ENCODE measurements at places on chromosomes 4 and X.

- DNase-seq = no peak
- no peaks in the 10 kb centered on the region for H3K27me3 ChIP-seq
- no peak overlapping the region for H3K27ac ChIP-seq
- no peaks in the 10 kb centered on the region for H3K36me3 ChIP-seq
- H3K4me3 ChIP-seq = no peak overlapping the region
Observed at GRCh38 chr4:14877246-14878225, 124.7 kb upstream of the CPEB2 start.

DNA sequence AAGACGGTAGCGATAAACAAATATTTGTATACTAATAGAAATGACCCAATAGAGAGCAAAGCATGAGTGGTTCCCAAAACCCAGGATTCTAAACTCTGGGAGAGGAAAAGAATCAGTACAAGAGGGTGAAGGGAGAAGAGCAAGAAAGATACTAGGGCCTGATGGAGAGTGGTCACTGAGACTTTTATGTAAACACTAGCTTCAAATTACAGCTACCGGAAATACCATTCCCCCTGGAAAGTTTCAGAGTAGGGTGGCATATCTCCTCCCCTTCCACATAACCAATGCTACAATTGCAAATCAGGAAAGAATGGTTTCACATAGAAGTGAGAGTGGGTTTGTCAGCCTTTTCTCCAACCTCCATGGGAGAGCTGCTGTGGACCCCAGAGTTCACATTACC, 77.1 kb downstream of the EIF4E start:
- H3K36me3 ChIP-seq = no peaks in the 10 kb centered on the region
- H3K4me3 ChIP-seq = no peak overlapping the region
- DNase-seq = no peak

- no peak overlapping the region for H3K4me3 ChIP-seq
- H3K27me3 ChIP-seq = no peaks in the 10 kb centered on the region
- H3K27ac ChIP-seq = no peak overlapping the region
- peaks cover 4% of the 10 kb centered on the region for H3K4me1 ChIP-seq
- no peak for DNase-seq
Observed at GRCh38 chr4:20337261-20337664, 85.6 kb downstream of the SLIT2 start.

- peaks cover 24% of the 10 kb centered on the region for H3K4me1 ChIP-seq
- peaks cover 69% of the 10 kb centered on the region for H3K27me3 ChIP-seq
- no peak overlapping the region for H3K27ac ChIP-seq
- no peaks in the 10 kb centered on the region for H3K36me3 ChIP-seq
- DNase-seq = no peak
- no peak overlapping the region for H3K4me3 ChIP-seq
Observed at GRCh38 chr4:791252-791897, 34.6 kb downstream of the CPLX1 start.

DNA sequence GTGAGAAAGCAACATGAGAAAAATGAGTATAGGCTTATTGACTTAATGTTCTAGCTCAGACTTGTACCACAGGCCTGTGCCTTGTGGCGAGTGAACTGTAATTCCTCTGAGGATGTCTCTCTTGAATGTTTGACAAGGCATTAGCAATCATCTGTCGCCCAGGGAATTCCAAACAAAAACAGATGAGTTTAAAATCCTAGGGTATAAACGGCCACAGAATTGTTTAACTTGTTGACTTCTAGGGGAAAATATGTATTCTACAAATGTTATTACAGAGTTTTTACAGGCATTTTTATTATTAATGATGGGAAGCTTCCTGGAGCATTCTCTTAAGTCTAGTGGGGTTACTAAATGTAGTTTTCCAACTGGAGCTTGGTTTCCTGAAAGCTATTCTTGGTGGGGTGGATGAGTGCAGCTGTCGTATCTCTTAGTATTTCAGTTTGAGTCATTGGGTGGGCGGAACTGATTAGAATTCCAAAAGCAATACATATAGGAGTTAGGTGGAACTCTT, 40.6 kb downstream of the ARHGAP10 start:
- no peaks in the 10 kb centered on the region for H3K4me1 ChIP-seq
- H3K27me3 ChIP-seq = no peaks in the 10 kb centered on the region
- H3K27ac ChIP-seq = no peak overlapping the region
- H3K4me3 ChIP-seq = no peak overlapping the region
- DNase-seq = no peak

DNA sequence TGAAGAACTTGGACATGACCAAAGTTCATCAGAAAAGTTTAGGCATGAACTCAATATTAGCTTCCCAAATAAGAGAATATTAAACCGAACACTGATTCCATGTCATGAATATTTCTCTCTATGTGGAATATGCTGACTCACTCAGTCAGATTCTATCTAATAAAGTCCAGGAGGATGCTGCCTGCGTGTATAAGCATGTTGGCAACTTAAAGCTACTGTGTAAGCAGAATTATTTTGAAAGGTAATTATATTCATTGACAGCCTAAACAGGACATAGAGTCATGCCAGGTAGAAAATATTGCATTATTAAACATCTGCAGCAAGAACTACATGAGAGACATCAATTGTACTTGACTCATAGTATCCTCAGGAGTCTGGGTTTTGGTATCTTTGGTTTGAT, 367.9 kb upstream of the SPOCK3 start:
- no peaks in the 10 kb centered on the region for H3K4me1 ChIP-seq
- no peak overlapping the region for H3K4me3 ChIP-seq
- H3K36me3 ChIP-seq = no peaks in the 10 kb centered on the region
- H3K27me3 ChIP-seq = no peaks in the 10 kb centered on the region
- DNase-seq = no peak

GRCh38 chr4:650461-650860, 23.6 kb downstream of the ATP5ME start:
- H3K27me3 ChIP-seq = no peaks in the 10 kb centered on the region
- no peaks in the 10 kb centered on the region for H3K36me3 ChIP-seq
- DNase-seq = no peak

DNA sequence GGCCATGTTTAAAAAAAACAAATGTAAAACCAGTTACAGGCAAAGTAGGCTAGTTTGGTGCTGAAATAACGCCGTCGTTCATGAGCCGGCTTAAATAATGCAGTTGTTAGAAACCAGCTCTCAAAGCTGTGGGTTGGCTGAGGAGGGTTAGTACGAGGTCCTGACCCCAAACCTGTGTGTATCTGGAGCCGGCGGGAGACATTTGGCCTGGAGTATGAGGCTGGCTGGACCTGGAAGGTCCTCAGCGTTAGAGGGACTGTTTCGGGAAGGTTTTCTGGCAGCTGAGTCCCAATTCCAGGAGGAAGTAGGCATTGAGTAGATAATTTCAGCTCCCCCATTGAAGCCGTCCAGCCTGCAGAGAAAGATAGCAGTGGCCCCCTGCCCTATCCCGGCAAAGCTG, 73.4 kb upstream of the PPP2R3B start:
- peaks cover 9% of the 10 kb centered on the region for H3K4me1 ChIP-seq
- DNase-seq = no peak
- no peak overlapping the region for H3K4me3 ChIP-seq

GRCh38 chr4:145380123-145380522, 101.5 kb upstream of the SMAD1 start:
- H3K36me3 ChIP-seq = no peaks in the 10 kb centered on the region
- no peaks in the 10 kb centered on the region for H3K27me3 ChIP-seq
- no peak for DNase-seq
- no peaks in the 10 kb centered on the region for H3K4me1 ChIP-seq

- H3K27ac ChIP-seq = no peak overlapping the region
- no peaks in the 10 kb centered on the region for H3K27me3 ChIP-seq
- no peaks in the 10 kb centered on the region for H3K36me3 ChIP-seq
- DNase-seq = no peak
Observed at GRCh38 chrX:55867181-55867651, 149.7 kb downstream of the RRAGB start.

DNA sequence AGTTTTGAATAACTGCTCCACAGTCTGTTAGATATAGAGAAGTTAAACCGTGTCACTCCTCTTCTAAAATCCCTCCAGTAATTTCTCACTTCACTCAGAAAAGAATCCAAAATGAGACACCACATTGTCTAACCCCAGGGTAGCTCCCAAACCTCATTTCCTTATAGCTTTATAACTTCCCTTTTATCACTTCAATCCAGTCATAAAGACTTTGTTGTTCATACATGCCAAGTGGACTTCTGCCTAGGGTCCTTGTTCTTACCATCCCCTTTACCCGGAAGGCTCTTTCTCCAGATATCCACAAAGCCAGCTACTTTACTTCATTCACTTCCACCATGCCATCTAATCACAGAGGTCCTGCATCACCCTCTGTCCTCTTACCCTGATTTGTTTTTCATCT, 156.2 kb downstream of the GABRB1 start:
- no peaks in the 10 kb centered on the region for H3K4me1 ChIP-seq
- no peak for DNase-seq
- H3K27me3 ChIP-seq = no peaks in the 10 kb centered on the region
- H3K4me3 ChIP-seq = no peak overlapping the region

DNA sequence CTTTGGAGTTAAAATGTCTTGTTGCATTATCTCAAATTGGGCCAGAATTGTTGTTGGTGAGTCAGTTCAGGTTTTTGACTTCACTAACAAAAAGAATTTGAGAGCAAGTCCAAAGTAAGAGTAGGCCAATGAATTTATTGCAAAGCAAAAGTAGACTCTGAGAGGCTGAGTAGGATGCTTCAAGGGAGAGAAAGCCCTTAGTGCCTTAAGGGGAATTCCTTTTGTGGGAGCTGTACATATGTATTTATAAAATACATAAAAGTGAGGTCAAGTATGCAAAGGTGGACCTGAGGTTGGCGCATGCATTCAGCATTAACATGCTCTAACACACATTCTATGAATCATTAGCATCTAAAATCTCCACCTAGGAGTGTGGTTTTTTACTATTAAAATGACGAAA, 565.4 kb downstream of the GRXCR1 start:
- no peak for DNase-seq
- H3K4me3 ChIP-seq = no peak overlapping the region
- no peaks in the 10 kb centered on the region for H3K4me1 ChIP-seq
- no peaks in the 10 kb centered on the region for H3K36me3 ChIP-seq

- no peak overlapping the region for H3K4me3 ChIP-seq
- H3K4me1 ChIP-seq = no peaks in the 10 kb centered on the region
- H3K27ac ChIP-seq = no peak overlapping the region
- no peaks in the 10 kb centered on the region for H3K36me3 ChIP-seq
- no peaks in the 10 kb centered on the region for H3K27me3 ChIP-seq
Observed at GRCh38 chrX:13598877-13599276, 29.5 kb downstream of the EGFL6 start.

GRCh38 chrX:140521393-140521792, 16.5 kb upstream of the SOX3 start:
- H3K4me3 ChIP-seq = no peak overlapping the region
- H3K27me3 ChIP-seq = no peaks in the 10 kb centered on the region
- H3K4me1 ChIP-seq = no peaks in the 10 kb centered on the region
- no peak overlapping the region for H3K27ac ChIP-seq
- DNase-seq = no peak

DNA sequence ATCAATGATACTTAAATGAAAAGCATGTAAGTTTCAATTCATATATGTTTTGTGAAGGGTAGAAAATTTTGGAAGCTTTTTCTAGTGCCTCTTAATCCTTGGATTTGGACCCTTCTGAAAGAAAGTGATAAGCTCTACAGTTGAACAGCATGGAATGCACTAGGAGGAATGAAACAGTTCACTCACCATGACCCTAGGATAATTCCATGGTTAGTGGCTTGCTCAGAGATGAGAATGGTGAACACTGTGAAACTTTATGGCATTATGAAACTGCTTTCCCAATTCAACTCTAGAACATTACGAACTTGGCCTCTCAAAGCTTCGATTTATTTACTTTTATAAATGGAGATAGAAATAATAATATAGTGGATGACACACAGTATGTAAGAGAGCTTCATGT, 88.9 kb upstream of the FAT4 start:
- H3K27me3 ChIP-seq = no peaks in the 10 kb centered on the region
- H3K36me3 ChIP-seq = no peaks in the 10 kb centered on the region

- no peaks in the 10 kb centered on the region for H3K36me3 ChIP-seq
- H3K4me1 ChIP-seq = peaks cover 2% of the 10 kb centered on the region
- no peaks in the 10 kb centered on the region for H3K27me3 ChIP-seq
- no peak overlapping the region for H3K27ac ChIP-seq
- no peak for DNase-seq
Observed at GRCh38 chr4:10765386-10765785, 80.8 kb upstream of the CLNK start.

Measured in neuronal stem cell (in vitro differentiated cells).